Stimulated activated CD8-positive, alpha-beta memory T cell treated with anti-CD3 and anti-CD28 coated beads, Interleukin-7, amount 100 ng/mL, for 48 hours (primary cell): ENCODE measurements at places on chromosomes 6 and 20.

- no peak for DNase-seq
Observed at GRCh38 chr6:89260832-89261231, 43.7 kb upstream of the GABRR1 start.

DNA sequence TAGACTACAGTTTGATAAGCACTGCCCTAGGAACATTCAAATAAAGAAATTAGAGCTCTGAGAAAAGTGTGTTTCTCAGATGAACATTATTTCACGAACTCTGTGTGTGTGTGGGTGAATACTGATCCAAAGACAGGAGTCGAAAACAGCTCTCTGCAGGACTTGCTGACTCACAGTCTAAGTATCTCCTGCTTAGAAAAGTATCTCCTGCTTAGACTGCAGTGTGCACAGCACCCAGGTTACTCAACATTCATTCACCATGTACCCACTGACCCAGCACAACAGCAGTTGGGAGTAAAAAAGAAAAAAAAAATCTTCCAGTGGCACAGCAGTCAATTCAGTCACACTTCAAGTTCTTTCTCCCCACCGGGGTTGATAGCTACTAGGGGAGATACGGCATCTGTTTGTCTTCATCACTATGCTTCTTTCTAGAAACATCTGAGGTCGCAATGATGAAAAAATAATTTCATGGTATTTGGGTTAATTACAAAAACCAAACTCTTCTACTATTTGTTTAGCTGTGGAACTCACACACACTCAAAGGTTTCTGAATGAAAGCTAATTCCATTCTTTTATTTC is 48.0 kb downstream of the GCLC start:
- DNase-seq: no peak

DNA sequence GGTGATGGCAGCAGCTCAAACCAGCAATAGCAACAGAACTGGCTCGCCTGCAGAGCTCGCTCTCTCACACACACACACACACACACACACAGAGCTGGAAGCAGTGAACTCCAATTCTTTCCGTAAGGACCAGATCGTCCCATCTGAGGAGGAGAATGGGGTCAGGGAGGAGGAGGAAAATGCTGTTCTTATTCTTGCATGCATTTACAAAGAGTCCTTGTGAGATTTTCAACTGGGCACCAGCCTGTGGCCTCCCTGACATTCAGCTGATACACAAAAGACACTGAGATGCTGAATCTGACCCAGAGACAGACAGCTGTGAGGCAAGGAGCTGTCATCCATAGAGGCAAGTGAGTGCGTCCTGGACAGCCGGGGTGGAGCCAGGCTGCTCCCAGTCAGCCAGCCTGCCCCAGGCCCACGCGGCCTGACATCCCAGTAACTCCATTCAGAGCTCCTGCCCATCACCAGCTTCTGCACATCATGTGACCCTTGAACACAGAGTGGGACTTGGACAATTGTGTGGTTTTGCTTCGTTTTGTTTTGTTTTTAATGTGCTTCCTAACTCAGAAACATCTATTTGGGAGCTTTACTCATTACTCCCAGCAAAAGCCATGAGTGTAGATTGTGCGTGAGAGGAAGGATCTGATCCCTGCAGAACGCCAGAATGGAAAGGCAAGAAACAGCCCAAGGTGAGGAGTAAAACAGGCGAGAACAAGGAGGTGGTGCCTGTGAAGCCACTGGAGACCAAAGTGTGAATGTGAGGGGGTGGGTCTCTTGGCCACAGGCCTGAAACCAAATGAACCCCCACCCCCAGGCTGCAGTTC is 2.1 kb downstream of the SERPINB9 start:
- DNase-seq: no peak

DNA sequence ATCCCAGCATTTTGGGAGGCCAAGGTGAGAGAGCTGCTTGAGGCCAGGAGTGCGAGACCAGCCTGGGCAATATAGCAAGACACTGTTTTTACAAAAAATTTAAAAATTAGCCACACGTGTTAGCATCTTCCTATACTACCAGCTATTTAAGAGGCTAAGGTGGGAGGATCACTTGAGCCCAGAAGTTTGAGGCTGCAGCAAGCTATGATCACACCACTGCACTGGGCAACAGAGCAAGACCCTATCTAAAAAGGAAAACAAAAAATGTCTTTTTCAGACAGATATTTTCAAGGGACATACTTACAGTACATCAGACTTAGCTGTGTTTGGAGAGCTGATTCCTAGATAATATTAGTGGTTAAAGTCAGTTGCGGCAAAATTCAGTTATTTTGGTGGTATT is 72.9 kb upstream of the XRN2 start:
- DNase-seq: no peak

DNA sequence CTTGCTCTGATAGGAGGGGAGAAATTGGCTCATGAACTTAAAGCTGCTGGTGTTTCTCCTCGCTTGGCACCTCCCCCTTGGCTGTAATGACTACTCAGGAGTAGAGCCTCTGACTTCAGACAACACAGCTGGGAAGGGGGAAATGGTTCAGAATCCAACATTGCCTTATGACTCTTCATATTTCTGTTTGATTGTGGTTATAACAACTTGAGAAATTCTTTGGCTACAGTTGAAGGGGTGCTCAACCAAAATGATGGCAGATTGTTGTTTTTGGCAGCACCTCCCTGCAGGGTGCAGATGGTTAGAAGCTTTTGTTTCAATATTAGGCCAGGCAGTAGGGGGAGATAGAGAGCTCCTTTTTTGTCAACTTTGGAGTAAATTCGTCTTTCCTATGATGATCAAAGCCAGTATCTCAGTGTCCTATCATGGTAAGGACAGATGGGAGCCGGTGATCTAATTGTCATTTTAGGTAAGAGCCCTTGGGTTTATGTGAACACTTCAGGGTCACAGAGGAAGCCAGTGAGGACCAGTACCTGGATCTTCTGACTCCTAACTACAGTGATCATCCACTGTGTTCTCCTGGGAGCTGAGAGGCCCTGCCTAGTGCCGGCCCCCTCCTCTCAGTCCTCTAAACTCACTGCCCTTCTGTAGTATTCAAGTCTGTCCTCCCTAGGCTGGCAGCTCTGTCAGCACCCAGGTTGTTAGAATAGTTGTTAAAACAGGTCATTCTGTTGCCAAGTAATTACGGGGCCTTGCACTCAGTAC is 39.9 kb downstream of the RPRD1B start:
- no peak for DNase-seq

DNA sequence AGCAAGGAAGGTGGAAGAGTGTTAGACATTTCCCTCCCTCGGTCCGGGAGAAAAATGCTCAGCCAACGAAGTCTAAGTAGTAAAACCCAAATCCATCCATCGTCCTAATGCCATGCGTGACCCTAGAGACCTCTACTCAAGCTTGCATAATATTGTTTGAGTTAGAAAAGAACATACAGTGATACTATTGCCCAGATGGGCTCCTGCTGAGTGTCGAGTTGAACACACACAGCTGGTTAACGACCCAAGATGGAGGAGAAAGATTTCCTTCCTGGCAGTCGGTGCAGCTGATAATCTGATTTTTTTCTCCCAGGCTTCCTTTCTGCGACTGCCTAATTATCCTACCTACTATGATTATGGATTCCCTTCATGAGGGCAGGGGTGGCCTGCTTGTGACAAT is 164.4 kb upstream of the KCNG1 start:
- DNase-seq: no peak
